ENCODE measurements at places on chromosomes 11 and 22. TPM values are rescaled to one million over a fixed set of nuclear protein-coding genes. Genes with fewer than 3 reads are reported as not detected.

- H3K4me1 ChIP-seq = no peaks in the 10 kb centered on the region
- DNase-seq = no peak
- no peaks in the 10 kb centered on the region for H3K36me3 ChIP-seq
- H3K4me3 ChIP-seq = no peak overlapping the region
- H3K27ac ChIP-seq = no peak overlapping the region
- H3K27me3 ChIP-seq = no peaks in the 10 kb centered on the region
Measured at GRCh38 chr11:19792510-19792909, 79.9 kb downstream of the NAV2 start.

- H3K36me3 ChIP-seq = no peaks in the 10 kb centered on the region
- H3K4me1 ChIP-seq = no peaks in the 10 kb centered on the region
- no peak overlapping the region for H3K27ac ChIP-seq
- H3K27me3 ChIP-seq = no peaks in the 10 kb centered on the region
Measured at GRCh38 chr11:125261588-125261987, 97.0 kb downstream of the PKNOX2 start.

DNA sequence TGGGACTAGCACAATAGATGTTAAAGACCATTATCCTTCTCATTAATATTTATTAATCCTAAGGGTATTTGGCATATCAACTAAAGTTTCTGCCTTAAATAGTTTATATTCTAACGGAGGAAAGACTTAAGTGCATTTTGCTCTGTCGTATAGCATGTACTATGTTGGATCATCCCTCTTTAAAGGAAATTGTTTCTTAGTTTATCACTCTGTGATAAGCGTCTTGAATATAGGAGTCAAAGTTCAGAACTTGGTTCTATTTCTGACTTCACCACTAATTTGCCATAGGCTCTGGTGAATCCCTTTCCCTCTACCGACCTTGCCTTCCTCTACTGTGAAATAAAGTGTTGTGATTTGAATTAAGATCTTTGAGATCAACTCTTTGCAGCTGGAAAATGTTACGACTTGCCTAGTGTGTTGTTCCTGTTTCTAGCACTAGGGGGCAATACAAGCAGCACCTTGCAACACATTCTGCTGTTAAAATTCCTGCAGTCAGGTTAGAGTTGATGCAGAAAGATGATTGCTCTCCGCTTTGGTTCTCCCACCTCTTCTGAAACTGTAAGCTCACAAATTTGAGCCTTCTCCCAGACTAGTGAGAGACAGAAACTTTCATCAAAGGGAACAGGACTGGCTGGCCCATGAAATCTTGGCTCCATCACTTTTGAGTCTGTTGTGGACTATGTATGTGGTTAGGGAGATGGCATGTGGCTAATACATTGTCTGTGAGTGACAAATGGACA, 27.8 kb upstream of the ZNRF3 start:
- H3K4me1 ChIP-seq = no peaks in the 10 kb centered on the region
- no peaks in the 10 kb centered on the region for H3K27me3 ChIP-seq
- no peak overlapping the region for H3K4me3 ChIP-seq
- peak; percentile 63 for DNase-seq
- no peaks in the 10 kb centered on the region for H3K36me3 ChIP-seq
- H3K27ac ChIP-seq = no peak overlapping the region

Gene LDHAL6A
- 0.42 TPM for total RNA-seq

GRCh38 chr11:28701760-28702449, 593.7 kb downstream of the METTL15 start:
- no peak for DNase-seq
- no peaks in the 10 kb centered on the region for H3K4me1 ChIP-seq
- H3K4me3 ChIP-seq = no peak overlapping the region
- H3K27me3 ChIP-seq = no peaks in the 10 kb centered on the region
- H3K27ac ChIP-seq = no peak overlapping the region

Gene XKR3
- not detected for total RNA-seq

Gene BCO2
- 1.9 TPM for total RNA-seq

GRCh38 chr22:47174096-47174495, 411.6 kb downstream of the TBC1D22A start:
- H3K4me1 ChIP-seq = no peaks in the 10 kb centered on the region
- DNase-seq = no peak
- no peak overlapping the region for H3K27ac ChIP-seq
- H3K36me3 ChIP-seq = no peaks in the 10 kb centered on the region
- no peaks in the 10 kb centered on the region for H3K27me3 ChIP-seq

Gene GGTLC3
- not detected for total RNA-seq

- H3K27ac ChIP-seq = no peak overlapping the region
- no peak overlapping the region for H3K4me3 ChIP-seq
Measured at GRCh38 chr11:133053124-133053776, 479.1 kb downstream of the OPCML start.

- peaks cover 4% of the 10 kb centered on the region for H3K4me1 ChIP-seq
- no peak for DNase-seq
- H3K27ac ChIP-seq = no peak overlapping the region
- H3K27me3 ChIP-seq = no peaks in the 10 kb centered on the region
Measured at GRCh38 chr22:40919446-40919845, 31.7 kb upstream of the RBX1 start.

Gene ME3
- 1.9 TPM for total RNA-seq

- no peak for DNase-seq
- H3K27ac ChIP-seq = no peak overlapping the region
- H3K4me3 ChIP-seq = no peak overlapping the region
- no peaks in the 10 kb centered on the region for H3K36me3 ChIP-seq
- H3K27me3 ChIP-seq = no peaks in the 10 kb centered on the region
Measured at GRCh38 chr11:130513132-130513531, 64.7 kb downstream of the ADAMTS15 start.

Gene ROBO4
- total RNA-seq = not detected

Gene OR51B5
- not detected for total RNA-seq
